GM12878 (cell line): ENCODE measurements at places on chromosomes 1 and 21. TPM values are rescaled to one million over a fixed set of nuclear protein-coding genes. Genes with fewer than 3 reads are reported as not detected.

GRCh38 chr1:174913225-174913903 lies 86.4 kb upstream of the CACYBP start:
- DNase-seq = no peak
- no peak overlapping the region for H3K27ac ChIP-seq
- peaks cover 15% of the 10 kb centered on the region; the same call in 1 of the 2 replicates for H3K4me1 ChIP-seq
- no peak overlapping the region for H3K4me3 ChIP-seq
- H3K27me3 ChIP-seq = no peaks in the 10 kb centered on the region
- no peaks in the 10 kb centered on the region for H3K36me3 ChIP-seq

- no peaks in the 10 kb centered on the region for H3K36me3 ChIP-seq
- H3K27me3 ChIP-seq = no peaks in the 10 kb centered on the region
- no peak overlapping the region for H3K4me3 ChIP-seq
- no peak overlapping the region for H3K27ac ChIP-seq
- DNase-seq = no peak
These were observed 46.2 kb downstream of the ZNF648 start for GRCh38 chr1:182015360-182015759.

- no peak for DNase-seq
- no peaks in the 10 kb centered on the region for H3K4me1 ChIP-seq
- H3K27ac ChIP-seq = no peak overlapping the region
- H3K27me3 ChIP-seq = peaks cover 1% of the 10 kb centered on the region
- H3K36me3 ChIP-seq = no peaks in the 10 kb centered on the region
These were observed 24.8 kb upstream of the AVPR1B start for GRCh38 chr1:206142011-206142410.

Gene RAB42
- polyA plus RNA-seq = 0.28 and 0.40 TPM in 2 replicates

GRCh38 chr21:44401386-44402160 lies 48.2 kb downstream of the TRPM2 start:
- no peak for DNase-seq
- no peaks in the 10 kb centered on the region for H3K36me3 ChIP-seq
- no peaks in the 10 kb centered on the region for H3K27me3 ChIP-seq
- H3K27ac ChIP-seq = no peak overlapping the region
- no peaks in the 10 kb centered on the region for H3K4me1 ChIP-seq

- peaks cover 5% of the 10 kb centered on the region; the same call in 1 of the 2 replicates for H3K36me3 ChIP-seq
- H3K27me3 ChIP-seq = no peaks in the 10 kb centered on the region
- H3K27ac ChIP-seq = no peak overlapping the region
- H3K4me3 ChIP-seq = no peak overlapping the region
- no peak for DNase-seq
These were observed 10.1 kb downstream of the HECTD3 start for GRCh38 chr1:45001011-45001481.

GRCh38 chr1:2865000-2865399 lies 63.5 kb upstream of the TTC34 start:
- no peaks in the 10 kb centered on the region for H3K36me3 ChIP-seq
- no peak for DNase-seq
- no peaks in the 10 kb centered on the region for H3K4me1 ChIP-seq
- no peaks in the 10 kb centered on the region for H3K27me3 ChIP-seq

Gene AVPR1B
- not detected in 2 replicates for polyA plus RNA-seq

GRCh38 chr1:78101514-78101913 lies 55.7 kb downstream of the GIPC2 start:
- H3K4me1 ChIP-seq = no peaks in the 10 kb centered on the region
- H3K36me3 ChIP-seq = no peaks in the 10 kb centered on the region
- no peaks in the 10 kb centered on the region for H3K27me3 ChIP-seq

GRCh38 chr1:227778401-227778947 lies 37.0 kb upstream of the PRSS38 start:
- no peak overlapping the region for H3K4me3 ChIP-seq
- DNase-seq = no peak
- H3K27ac ChIP-seq = no peak overlapping the region
- no peaks in the 10 kb centered on the region for H3K4me1 ChIP-seq
- H3K27me3 ChIP-seq = no peaks in the 10 kb centered on the region

Gene FNDC10
- not detected in 2 replicates for polyA plus RNA-seq

GRCh38 chr21:39137248-39138178 lies 45.7 kb downstream of the PSMG1 start:
- no peaks in the 10 kb centered on the region for H3K27me3 ChIP-seq
- no peak overlapping the region for H3K4me3 ChIP-seq
- no peaks in the 10 kb centered on the region for H3K36me3 ChIP-seq
- no peaks in the 10 kb centered on the region for H3K4me1 ChIP-seq

- H3K36me3 ChIP-seq = no peaks in the 10 kb centered on the region
- no peak overlapping the region for H3K4me3 ChIP-seq
- no peaks in the 10 kb centered on the region for H3K27me3 ChIP-seq
- no peak overlapping the region for H3K27ac ChIP-seq
These were observed 155.3 kb downstream of the MAGI3 start for GRCh38 chr1:113545626-113546025.

- no peaks in the 10 kb centered on the region for H3K36me3 ChIP-seq
- DNase-seq = no peak
- H3K4me3 ChIP-seq = no peak overlapping the region
These were observed 31.1 kb downstream of the CNST start for GRCh38 chr1:246597340-246597739.

Gene CENPL
- polyA plus RNA-seq = 20.7 and 26.7 TPM in 2 replicates

- H3K4me3 ChIP-seq = peak overlapping the region; percentile 6; the same call in 1 of the 2 replicates
- peaks cover 20% of the 10 kb centered on the region for H3K4me1 ChIP-seq
- peaks cover 3% of the 10 kb centered on the region for H3K36me3 ChIP-seq
- H3K27ac ChIP-seq = no peak overlapping the region
These were observed 11.5 kb downstream of the MCOLN2 start for GRCh38 chr1:84985365-84985764.

Gene ALX3
- polyA plus RNA-seq = not detected in 2 replicates

Gene C1orf122
- polyA plus RNA-seq = 16.8 and 29.4 TPM in 2 replicates

DNA sequence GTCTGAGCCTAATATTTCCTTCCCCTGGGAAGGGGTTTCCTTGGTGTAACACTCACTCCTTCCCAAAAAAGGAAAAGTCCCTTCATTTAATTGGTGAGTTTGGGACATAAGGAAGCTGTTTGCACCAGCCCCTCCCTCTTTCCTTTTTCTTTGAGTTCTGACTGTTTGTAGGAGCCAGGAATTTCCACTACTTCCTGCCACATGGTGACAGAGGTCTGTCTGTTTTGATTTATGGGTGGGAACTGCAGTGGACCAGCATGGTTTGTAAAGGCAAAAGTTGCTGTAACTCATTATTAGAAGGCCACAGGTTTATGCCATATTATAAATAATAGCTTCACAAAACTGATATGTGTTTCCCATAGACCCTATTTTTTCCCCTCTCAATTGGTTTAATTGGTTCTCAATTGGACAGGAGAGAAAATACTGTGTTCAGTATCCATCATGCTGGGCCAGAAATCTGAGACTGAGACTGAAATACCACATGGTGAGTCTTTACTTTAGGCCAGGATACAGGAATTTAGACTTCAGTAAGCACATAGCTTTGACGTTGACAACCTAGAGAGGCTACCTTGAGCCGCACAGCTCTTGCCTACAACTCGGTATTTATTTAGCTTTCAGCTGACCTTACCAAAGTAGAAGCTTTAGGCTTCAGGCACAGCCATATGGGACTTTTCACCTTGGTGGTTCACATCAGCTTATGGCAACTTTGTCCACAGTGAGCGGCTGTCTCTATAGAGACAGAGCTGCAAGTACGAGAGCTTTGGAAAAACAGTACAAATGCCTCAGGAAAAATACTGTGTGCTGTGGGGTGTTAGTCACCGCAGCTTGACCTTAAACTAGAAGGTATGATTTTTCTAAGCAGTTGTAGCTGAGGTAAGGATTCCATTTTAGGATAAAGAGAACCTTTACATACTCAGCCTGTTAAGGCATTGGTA lies 40.0 kb upstream of the RGS7 start:
- H3K4me1 ChIP-seq = no peaks in the 10 kb centered on the region
- DNase-seq = no peak
- H3K36me3 ChIP-seq = no peaks in the 10 kb centered on the region
- no peak overlapping the region for H3K4me3 ChIP-seq
- H3K27ac ChIP-seq = no peak overlapping the region
- H3K27me3 ChIP-seq = no peaks in the 10 kb centered on the region

Gene CELA2A
- not detected in 2 replicates for polyA plus RNA-seq

Gene NPR1
- 0.12 and 0.14 TPM in 2 replicates for polyA plus RNA-seq

Gene HSPA13
- 24.5 and 24.9 TPM in 2 replicates for polyA plus RNA-seq
